ENCODE measurements at places on chromosomes 7 and 10.

DNA sequence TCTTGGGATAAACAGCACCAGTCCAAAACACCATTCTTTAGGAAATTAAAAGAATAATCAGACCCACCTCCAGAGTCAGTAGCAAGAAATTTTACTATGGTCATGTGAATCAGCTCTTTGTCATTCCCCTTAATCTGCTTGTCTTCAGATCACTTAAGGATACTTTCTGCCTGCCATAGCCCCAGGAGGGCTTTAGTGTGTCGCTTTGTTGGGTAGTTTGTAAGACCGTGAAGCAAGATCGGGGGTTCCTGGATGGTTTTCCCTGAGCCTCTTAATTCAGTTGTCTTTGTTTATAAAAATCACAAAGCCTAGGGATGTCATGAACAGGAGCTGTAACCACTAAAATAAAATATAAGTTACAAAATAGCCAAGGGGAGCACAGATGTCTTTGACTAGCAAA lies 223.6 kb downstream of the RELN start:
- ATAC-seq = no peak

DNA sequence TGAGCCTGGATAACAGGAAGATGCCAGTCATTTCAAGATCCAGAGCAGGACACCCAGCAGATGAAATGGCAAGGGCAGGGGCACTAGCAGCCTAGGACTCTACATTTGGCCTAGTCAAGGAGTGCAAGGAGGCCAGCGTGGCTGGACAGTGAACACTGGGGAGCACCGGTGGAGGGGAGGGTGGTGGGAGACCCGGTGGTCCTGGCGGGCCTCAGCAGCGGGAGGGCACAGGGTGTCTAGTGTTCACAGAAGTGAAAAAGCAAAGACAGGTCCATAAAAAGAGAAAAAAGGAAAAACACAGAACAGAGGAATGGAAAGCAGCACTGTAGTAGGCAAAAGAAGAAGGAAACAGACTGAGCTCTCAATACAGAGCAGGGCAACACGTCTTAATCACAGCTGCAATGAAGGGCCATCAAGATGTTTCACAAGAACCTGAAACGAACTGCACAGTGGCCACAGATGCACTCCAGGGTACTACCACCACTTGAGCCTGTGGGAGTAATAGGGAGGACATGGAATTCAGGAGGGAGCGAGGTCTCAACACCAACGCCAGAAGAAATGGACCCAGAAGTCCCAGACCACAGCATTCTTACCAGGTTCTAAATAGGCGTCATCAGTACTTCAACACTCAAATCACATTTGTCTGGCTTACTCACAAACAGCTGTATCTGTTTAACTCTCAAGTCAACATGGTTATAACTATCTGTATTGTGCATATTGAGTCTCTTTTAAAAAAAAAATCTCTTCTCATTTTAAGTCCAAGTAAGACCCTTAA lies 573.7 kb downstream of the PARD3 start:
- no peak for ATAC-seq

DNA sequence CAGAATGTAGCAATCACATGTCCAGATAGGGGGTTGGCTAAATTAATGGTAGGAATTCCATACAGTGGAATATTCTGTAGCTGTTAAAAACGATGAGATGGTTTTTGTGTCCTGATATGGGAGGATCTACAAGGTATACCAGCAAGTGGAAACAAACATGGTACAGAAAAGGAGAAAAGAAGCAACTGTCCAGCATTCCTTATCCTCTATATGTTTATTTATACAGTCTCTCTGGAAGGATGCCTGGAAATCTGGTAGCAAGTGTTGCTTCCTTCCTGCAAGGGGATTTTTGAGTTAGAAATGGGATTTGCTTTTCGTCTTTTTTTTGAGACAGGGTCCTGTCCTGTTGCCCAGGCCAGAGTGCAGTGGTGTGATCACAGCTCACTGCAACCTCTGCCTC lies 19.3 kb downstream of the IL15RA start:
- no peak for ATAC-seq

- ATAC-seq = no peak
Observed at GRCh38 chr7:12297283-12298108, 86.4 kb downstream of the TMEM106B start.

- ATAC-seq = no peak
Observed at GRCh38 chr7:113799896-113800295, 118.9 kb downstream of the PPP1R3A start.

DNA sequence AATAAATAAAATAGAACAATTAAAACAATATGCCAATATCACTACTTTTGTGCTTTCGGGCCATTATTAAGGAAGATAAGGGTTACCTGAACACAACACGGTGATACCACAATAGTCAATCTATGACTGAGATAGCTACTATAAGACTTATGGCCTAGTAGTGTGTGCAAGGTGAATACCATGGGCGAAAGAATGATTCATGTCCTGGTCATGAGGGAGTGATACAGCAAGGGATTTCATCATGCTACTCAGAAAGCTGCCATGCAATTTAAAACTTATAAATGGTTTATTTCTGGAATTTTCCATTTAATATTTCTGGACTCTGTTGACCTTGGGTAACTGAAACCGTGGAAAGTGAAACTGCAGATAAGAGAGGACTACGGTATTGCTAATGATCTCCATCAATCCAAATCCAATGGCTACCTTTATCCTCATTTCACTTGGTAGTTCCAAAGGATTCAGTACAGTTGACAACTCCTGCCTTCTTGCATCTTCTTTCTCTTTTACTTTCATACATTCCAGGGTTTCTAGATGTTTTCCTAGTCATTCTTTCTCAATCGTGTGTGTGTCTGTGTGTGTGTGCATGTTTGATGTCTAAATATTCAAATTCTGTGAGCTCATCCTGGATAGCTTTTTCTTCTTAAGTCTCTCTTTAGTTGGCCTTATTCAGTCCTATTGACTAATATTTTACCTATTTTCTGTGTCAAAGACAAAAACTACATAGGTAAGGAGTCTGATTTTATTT lies 100.5 kb upstream of the MAGI2 start:
- no peak for ATAC-seq

GRCh38 chr7:121385056-121385799 lies 10.9 kb downstream of the FAM3C start:
- ATAC-seq = no peak

- ATAC-seq = no peak
Observed at GRCh38 chr7:114409750-114410149, 4.9 kb upstream of the FOXP2 start.

DNA sequence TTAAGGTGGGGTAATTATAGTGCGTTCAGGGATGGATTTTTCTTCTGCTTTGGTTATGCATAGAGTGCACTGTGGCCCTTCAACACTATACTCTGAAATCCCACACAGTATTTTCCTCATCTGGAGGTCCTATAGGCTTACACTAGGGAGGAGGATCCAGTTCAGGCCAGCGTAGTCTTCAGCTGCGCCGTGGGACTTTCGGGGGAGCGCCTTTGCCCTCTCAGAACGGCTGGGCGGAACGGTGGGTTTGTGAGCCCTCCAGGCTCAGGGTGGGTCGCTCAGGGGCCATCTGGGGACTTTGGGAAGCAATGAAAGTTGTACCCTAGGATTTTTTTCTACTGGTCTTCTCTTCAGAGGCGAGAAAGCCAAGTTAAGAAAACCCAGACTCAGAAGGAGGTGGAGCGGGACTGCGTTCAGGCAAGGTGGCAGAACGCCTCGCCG lies 652 bp upstream of the VPS26A start:
- peak; percentile 42 for ATAC-seq

DNA sequence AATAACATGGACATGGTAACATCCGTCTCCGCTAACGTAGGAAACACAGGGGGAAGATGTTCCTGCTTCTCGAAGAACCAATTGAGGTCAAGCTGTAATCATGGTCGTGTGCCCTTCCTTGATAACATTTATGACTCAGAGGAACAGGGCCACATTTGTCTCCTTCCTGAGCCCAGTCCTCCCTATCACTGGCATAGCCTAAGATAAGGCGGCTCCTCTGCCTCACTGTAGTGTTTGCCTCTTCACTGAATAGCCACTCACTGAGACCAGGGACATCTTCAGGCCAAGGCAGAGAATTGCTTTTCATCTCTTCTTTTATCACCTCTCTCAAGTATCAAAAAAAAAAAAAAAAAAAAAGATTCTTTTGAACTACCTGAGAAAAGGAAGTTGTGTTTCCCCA lies 5.4 kb upstream of the GRM8 start:
- no peak for ATAC-seq

DNA sequence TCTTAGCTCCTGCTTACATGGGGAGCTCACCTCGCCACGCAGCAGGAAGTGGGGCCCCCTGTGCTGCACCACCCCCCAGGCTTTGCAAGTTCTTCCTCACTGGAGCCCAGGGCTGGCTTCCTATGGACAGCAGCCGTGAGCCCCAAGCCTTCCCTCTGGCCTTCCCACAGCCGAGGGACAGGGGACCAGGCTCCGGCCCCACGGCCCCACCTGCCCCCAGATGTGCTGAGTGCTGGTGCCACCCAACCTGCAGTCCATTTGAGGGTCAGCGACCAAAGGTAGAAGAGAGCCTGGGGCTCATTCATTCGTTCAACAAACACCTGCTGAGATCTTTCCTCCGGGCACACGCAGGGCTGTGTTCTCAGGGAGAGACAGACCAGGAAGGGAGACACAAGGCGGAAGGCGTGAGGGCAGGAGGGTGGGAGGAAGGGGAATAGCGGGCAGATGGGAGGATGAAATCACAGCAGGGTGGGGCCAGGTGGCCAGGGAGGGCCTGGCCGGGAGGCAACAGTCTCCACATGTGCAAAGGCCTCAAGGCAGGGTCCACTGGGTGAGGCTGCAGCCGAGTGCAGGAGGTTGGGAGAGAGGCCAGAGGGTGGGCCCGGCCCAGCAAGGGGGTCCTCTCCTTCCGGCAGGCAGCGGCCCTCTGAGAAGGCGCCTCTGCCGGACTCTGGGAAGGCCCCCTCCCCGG lies 100.1 kb downstream of the FOXL3 start:
- ATAC-seq = no peak

GRCh38 chr7:17368856-17369524 lies 70.5 kb downstream of the AHR start:
- no peak for ATAC-seq

- ATAC-seq = peak; percentile 48
Observed at GRCh38 chr7:140209866-140210609, 33.3 kb upstream of the KDM7A start.

DNA sequence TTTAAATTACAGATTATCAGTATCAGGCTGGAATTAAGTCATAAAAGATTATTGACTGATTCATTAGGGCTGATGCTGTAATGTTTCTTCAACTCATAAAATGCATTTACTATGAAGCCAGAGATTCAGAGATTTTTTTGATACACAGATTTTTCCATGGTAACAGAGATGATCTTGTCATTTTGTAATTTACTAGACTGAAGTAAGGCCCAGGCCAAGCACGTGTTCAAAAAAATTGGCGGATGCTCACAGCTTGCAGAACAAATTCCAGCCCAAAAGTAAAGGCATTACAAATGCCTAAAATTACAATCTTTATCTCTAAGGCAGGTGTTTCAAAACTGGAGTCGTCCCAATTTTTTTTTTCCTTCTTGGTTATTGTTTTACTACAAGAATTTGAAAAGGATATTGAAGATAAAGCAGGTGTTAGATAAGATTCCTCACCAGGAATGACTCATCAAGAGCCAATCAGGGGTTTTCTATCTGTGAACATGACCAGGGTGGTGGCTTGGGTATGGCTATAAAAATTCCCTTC lies 78.4 kb upstream of the MEOX2 start:
- no peak for ATAC-seq

- ATAC-seq = no peak
Observed at GRCh38 chr10:121084675-121085070, 233.5 kb downstream of the WDR11 start.

DNA sequence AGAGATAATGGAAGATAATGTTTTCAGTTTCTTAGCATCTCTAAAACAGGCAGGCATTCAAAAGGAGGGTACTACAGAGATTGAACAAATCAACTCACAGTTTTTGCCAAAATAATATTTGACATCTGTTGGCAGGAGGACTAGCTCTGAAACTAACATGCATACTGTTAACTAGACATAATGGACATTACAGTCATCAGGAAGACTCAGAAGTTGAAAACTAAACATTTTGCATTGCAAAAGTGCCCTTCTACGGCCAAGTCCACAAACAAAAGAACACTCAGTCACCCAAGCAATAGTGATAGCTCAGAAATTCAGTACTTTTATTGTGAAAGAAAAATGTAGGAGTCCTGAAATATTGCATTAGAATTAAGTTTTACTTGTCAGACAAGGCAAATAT lies 399.0 kb downstream of the HGF start:
- no peak for ATAC-seq

DNA sequence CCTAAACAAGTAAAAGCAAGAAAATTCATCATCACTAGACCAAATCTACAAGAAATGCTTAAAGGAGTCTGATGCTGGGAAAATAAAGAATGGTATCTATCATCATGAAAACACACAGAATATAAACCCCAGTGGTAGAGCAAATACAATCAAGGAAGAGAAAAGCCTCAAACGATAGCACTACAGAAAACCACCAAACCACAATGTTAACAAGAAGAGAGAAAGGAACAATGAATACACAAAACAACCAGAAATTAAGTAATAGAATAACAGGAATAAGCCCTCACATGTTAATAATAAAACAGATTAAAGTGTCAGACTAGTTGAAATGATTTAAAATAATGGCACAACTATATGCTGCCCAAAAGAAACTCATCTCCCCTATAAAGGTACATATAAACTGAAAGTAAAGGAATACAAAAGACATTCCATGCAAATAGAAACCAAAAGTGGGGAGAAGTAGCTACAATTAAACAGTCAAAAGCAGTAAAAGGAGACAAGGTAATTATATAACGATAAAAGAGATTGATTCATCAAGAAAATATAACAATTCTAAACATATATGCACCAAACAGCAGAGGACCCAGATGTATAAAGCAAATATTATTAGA lies 77.3 kb downstream of the JMJD1C start:
- ATAC-seq = peak; percentile 64

DNA sequence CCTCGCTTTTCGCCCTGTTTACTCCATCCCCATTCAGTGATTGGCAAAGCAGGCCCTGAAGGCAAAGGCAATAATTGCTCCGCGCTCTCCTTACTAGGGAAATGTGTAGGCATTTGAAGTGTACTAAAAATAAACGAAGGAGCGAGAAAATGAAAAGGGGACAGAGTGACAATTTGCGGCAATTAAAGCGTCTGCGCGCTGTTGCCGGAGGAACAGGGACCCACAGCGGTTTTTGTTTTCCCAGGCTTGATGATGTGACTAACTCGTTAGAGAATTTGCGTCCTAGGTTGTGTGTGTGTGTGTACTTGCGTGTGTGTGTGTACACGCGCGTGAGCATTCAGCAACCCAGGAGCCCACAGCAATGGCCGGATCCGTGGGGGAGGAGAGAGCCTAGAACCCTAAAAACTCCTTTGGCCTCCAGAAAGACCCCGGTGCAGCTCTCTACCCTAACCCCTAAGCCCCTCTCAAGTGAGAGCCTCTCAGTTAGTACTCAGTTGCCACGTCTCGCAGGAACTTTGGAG lies 7.8 kb upstream of the DLX6 start:
- ATAC-seq = no peak

DNA sequence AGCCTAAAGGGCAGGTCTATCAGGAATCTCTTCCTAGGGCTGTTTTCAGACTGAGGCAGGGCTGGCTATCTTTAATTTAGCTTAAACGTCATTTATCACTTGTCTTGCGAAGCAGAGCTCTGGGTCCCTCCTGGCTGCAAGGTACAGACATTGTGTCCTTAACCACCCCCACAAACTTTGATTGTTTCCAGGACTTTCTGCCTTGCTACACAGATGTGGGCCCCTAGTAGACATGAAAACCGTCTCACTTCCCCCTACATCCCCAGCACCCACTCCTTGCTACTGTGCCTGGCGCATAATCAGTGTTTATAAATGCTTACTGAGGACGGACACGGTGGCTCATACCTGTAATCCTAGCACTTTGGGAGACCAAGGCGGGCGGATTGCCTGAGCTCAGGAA lies 54.5 kb downstream of the PIP4K2A start:
- no peak for ATAC-seq

- no peak for ATAC-seq
Observed at GRCh38 chr7:84022684-84023308, 171.8 kb downstream of the SEMA3A start.

Data from activated T-helper 17 cell treated with anti-CD3 and anti-CD28 coated beads, Interleukin-2, amount 50 U/mL, for 72 hours (primary cell).